ENCODE measurements at places on chromosomes 2 and 18.
A peak's percentile ranks its signal among the peaks of the same experiment; 100 is the strongest.

DNA sequence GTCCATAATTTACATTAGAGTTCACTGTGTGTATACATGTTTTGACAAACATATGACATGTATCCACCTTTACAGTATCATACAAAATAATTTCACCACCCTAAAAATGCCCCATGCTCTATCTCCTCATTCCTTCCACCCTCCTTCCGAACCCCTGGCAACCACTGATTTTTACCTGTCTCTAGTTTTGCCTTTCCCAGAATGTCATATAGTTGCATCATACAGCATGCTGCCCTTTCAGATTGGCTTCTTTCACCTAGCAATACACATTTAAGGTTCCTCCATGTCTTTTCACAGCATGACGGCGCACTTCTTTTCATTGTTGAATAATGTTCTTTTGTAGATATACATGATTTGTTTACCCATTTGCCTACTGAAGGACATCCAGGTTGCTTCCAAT lies 10.4 kb downstream of the LRPPRC start:
- DNase-seq, result no peak

DNA sequence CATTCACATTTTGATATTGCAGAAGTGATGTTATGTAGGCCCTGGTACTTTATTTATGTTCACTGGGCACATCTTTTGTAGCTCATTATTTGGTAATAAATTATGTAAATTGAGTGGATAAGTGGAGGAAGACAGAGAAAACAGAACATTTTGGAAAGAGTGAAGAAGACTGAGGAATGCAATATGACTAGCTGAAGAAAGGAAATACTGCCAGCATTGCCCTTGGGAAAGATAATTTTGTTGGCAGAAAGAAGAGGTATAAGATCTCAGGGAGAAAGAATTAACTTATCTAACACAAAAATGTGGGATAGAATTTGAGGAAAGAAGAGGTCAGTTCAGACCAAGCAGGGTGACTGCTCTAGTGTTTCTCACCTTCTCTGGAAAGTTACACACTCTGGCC lies 118.8 kb downstream of the TTC27 start:
- no peak for DNase-seq

DNA sequence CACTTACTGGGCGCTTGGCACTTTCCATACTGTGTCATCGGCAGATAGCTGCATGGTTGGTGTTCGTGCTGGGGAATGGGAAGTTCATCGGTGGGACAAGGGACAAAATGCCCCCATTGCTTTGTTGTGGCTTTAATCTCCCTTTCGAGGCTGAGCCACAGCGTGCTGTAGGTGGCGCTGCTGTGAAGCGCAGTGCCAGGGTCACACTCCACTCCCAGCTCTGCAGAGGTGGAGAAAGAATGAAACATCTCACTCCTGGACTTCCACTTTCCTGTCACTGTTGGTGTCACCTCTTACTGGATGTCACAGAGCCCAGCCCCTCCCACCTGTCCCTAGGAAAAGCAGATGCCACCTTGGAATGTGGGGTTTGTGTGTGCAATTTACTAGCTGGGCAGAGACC lies 8.7 kb downstream of the TYMS start:
- no peak for DNase-seq

GRCh38 chr2:102385522-102385921 lies 29.9 kb downstream of the IL18R1 start:
- DNase-seq, result no peak

DNA sequence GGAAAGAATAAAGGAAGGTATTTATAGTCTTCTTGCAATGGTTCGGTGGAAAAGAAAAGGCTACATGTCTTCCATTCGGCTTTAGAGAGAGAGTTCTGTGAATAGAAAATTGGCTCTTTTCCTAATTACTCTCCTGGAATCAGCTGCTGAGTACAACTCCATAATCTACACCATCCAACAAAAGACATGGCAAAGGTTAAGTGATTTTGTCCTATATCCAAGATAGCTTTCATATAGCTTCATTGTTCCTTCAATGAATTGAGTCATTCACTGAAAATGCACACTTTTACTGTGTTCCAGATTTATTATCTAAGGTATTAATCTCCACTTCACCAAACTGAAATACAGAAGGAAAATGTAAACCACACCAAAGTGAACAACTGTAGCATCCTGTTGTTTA lies 514.5 kb downstream of the LRRTM4 start:
- peak; percentile 39 for DNase-seq

DNA sequence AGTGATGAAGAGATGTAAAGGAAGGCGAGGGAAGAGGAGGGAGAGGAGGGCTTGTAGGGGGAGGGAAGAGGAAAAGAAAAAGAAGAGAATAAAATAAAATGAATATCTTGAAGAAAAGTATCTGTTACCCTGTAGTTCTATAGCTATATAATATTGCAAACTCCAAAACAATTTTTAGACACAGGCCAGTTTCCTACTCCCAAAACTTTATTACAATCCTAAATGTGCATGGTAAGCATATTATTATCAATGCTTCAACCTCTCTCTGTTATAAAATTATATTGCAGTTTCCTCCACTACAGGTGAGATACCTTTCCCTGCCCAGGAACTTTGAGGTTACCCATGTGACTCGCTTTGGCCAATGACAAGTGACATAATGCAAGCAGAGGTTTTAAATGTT lies 1351.6 kb upstream of the NRXN1 start:
- no peak for DNase-seq

GRCh38 chr18:23336101-23336500 lies 117.0 kb upstream of the RIOK3 start:
- peak; percentile 45 for DNase-seq

DNA sequence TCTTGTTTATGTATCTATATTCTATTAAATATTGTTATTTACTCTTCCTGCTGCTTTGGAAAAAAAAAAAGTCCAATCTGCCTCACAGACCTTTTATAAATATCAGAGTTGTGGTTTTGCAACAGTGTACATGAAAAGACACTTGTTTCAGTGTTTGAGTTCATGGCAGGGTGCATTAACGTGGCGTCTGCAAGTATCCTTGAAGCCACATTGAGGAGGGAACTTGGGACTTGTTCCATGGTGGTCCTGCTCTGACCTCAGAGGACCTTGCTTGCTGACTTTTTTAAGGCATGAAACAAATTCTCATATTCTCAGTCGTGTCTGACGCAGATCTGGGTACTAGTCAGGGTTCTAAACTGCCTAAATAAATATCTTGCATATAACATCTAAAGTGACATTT lies 55.1 kb downstream of the CRIM1 start:
- no peak for DNase-seq

DNA sequence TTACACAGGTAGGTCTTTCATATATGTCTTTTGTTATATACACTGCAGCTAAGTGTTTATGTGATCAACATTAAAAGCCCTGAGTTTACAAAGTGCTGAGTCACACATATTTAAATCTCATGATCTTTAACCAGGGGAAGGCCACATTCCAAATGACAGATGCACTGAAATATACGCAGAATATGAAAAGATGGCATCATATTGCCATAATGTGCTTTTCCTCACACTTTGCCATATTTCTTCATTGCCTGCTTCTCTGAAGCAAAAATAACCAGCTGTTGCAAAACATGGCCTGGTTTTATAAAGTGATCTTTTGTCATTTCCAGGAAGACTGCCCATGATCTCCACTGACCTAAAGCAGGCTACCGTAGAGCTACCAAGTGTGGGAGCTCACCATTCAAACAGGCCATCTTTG lies 93.5 kb upstream of the MAPRE2 start:
- DNase-seq, result no peak

DNA sequence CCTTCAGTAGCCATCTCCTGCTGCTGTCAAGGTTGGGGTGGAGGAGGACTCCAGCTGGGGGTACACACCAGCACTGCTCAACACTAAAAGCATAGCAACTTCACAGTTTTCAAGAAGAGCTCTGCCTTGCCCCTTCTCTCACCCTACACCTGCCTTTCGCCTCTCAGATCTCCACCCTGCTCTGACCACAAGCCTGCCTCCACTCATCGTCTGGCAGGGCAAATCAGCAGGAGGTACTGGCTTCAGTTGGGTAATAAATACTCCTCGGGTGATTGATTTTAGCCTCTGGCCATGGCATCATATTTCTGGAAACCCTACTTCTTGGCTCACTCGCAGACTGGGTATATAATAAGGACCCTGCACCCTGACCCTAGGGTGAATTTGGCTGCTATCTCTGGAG lies 3.1 kb upstream of the PRKAG3 start:
- DNase-seq, result no peak

DNA sequence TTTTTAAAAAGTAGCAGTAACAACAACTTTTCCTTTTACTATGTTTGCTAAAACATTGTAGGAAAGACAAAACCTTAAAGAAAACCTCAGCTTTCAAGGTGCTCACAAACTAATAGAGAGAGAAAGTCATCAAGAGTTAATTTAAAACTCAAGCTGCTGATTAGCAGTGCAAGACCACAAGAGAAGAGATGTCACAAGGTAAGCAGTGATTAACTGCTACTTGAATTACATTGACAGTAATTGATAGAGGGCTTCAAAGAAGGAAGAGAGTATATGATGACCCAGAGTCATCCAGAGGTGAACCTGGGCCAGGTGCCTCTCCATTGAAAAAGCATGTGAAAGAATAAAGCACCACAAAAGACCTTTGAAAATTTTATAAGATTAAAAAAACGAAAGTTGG lies 939.6 kb upstream of the CNTNAP5 start:
- DNase-seq, result no peak

GRCh38 chr2:145091967-145092366 lies 572.0 kb upstream of the ZEB2 start:
- no peak for DNase-seq

- DNase-seq, result no peak
Observed at GRCh38 chr2:239202343-239202742, 198.5 kb downstream of the HDAC4 start.
